Activated CD4-positive, alpha-beta T cell treated with anti-CD3 and anti-CD28 coated beads, Interleukin-2, amount 10 ng/mL, durations not matched to agents 7 days and 5 days (primary cell): ENCODE measurements at places on chromosomes 5 and 9.
A peak's percentile ranks its signal among the peaks of the same experiment; 100 is the strongest.

- peaks cover 7% of the 10 kb centered on the region for H3K4me1 ChIP-seq
- DNase-seq: no peak
- H3K4me3 ChIP-seq: no peak overlapping the region
- H3K27me3 ChIP-seq: peaks cover 7% of the 10 kb centered on the region
- H3K27ac ChIP-seq: no peak overlapping the region
Observed at GRCh38 chr5:151638619-151639018, 47.5 kb upstream of the FAT2 start.

DNA sequence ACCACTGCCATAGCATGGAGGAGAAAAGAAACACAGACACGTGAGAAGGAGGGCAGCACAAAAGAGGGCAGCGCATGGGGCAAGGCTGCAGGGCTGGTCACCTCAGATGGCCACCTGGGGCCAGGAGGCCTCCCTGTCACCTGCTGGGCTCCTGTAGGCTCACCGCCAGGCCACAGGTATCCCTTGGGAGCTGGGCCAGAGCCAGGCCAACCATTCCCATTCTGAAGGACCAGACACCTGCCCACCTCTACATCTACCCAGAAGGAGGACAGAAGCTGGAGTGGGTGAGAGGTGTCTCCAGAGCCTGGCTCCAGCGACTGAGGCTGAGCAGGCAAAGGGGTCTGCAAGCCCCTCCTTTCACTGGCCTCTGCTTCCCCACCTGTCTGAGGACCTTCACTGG lies 103.1 kb downstream of the PAX5 start:
- DNase-seq: no peak
- no peaks in the 10 kb centered on the region for H3K27me3 ChIP-seq
- no peak overlapping the region for H3K27ac ChIP-seq
- H3K4me3 ChIP-seq: no peak overlapping the region

DNA sequence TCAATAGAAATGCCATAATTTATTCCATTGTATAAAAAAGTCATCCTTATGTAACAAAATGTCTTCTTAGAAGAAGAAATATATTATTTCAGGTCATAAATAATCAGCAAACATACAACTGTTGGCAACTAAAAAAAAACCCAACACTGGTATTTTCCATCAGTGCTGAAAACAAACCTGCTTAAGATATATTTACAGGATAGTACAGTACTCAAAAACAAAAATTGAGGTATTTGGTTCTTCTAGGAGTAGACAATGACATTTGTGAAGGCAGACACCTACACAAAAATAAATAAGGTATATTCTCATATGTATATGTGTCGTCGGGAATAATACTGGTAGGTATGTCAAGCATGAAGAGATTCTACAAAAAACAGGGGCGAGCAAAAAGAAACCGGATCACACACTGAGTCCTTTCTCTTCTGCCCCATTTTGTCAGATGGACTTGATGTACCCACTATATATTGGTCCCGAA lies 2.9 kb downstream of the DUSP1 start:
- H3K4me1 ChIP-seq: peaks cover 49% of the 10 kb centered on the region
- H3K4me3 ChIP-seq: no peak overlapping the region
- H3K36me3 ChIP-seq: peaks cover 11% of the 10 kb centered on the region
- no peak for DNase-seq
- H3K27me3 ChIP-seq: no peaks in the 10 kb centered on the region

DNA sequence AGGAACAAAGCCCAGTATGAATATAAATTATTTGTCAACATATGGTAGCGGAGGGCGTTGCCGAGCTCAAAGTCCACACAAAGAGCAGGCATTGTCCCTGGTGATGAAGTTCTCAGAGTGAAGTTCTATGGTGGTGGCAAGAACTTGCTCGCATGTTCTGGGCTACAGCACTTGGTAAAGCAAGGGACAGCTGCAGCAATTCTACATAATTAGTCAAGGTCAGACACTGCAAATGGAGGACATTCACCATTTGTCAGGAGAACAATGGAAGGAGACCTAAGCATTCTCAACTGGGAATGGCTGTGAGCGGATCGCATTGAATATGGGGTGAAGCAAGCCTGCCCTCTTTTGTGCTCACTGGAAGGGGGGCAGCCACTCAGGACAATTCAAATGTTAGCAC lies 503.8 kb upstream of the ADAMTS16 start:
- no peaks in the 10 kb centered on the region for H3K36me3 ChIP-seq
- DNase-seq: no peak
- no peaks in the 10 kb centered on the region for H3K4me1 ChIP-seq
- H3K4me3 ChIP-seq: no peak overlapping the region

DNA sequence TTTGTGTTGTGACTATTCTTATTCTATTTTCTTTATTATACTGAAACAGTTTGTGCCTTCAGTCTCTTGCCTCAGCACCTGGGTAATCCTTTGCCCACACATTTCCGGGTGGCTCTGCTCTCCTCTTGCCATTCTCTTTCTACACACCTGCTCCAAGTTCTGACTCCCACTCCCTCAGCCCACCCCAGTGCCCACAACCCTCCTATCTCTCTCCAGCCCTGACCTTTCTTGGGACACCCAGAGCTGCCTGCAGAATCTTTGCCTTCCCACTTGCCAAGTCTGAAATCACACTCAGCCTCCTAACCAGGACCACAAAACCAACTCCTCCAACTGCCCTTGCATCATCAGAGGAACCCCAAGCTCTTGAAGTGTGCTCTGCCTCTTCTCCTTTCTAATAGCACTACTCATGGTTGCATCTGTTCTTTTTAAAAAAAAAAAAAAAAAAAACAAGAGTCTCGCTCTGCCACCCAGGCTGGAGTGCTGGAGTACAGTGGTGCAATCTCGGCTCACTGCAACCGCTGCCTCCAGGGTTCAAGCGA lies 4.1 kb downstream of the SWI5 start:
- peaks cover 3% of the 10 kb centered on the region for H3K36me3 ChIP-seq
- H3K27ac ChIP-seq: peak overlapping the region; percentile 77
- peaks cover 32% of the 10 kb centered on the region for H3K4me1 ChIP-seq
- H3K27me3 ChIP-seq: no peaks in the 10 kb centered on the region
- no peak for DNase-seq

DNA sequence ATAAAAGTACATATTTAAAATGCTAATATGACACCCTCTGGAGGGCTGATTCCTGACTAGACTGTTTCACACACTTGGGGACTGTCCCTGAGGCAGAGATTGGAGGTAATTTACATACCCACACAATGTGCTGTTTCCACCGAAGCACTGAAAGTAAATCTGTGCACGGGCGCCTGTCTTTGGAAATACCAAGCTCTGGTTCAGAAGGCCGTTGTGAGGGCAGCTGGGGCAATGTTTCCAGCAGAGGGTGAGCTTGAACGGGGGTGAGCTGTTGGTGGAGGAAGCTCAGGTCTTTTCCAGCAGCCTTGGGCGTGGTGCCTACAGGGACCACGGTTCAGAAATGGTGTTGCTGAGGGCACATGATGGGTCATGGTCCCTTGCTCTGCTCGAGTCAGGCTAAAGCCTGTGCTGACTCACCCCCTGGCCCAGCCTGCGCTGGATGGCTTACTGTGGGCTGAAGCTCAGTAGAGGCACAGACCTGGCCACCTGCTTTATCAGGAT lies 25.8 kb upstream of the HMCN2 start:
- DNase-seq: no peak
- no peak overlapping the region for H3K27ac ChIP-seq
- no peak overlapping the region for H3K4me3 ChIP-seq
- no peaks in the 10 kb centered on the region for H3K36me3 ChIP-seq
- no peaks in the 10 kb centered on the region for H3K27me3 ChIP-seq

- no peak overlapping the region for H3K4me3 ChIP-seq
- H3K27me3 ChIP-seq: no peaks in the 10 kb centered on the region
- no peak for DNase-seq
- H3K4me1 ChIP-seq: peaks cover 94% of the 10 kb centered on the region
Observed at GRCh38 chr5:119363936-119364335, 8.1 kb downstream of the TNFAIP8 start.

DNA sequence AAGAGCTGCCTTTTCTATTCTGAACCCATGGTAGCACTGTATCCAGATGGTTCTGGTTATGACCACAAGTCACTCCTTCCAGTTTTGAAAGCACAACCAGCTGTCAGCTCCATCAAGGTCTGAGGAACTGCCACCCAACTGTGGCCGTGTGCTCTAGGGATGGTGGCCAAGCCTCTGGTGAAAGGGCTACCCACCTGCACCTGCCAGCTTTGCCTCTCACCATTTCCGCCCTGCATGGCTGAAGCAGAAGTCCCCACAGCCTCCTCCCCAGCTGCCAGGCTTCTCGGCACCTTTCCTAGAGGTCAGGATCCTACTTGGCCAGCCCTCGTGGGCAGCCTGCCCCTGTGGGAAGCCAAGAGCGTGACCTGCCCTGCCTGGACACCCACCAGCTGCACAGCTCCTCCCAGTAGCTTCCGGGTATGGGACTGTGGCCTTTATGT lies 16.8 kb downstream of the SEMA5A start:
- H3K36me3 ChIP-seq: no peaks in the 10 kb centered on the region
- no peaks in the 10 kb centered on the region for H3K4me1 ChIP-seq
- no peak overlapping the region for H3K27ac ChIP-seq
- DNase-seq: no peak
- no peak overlapping the region for H3K4me3 ChIP-seq

DNA sequence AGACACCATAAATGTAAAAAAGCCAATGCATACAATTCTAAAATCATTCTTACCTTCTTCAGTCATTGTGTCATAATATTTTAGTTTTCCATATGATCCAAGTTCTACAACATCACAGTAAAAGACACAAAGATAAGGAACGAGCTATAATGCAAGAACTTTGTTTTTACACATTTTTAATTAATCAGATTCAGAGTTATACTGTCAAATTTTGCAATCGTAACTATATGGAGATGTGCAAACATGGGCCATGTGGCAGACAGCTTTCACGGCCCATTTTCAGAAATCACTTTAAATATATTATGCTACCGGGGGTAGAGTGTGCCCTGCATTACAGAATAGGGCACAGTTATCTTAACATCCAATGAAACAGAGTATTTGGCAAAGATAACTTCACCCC lies 188.4 kb downstream of the ACER2 start:
- no peak for DNase-seq
- H3K4me1 ChIP-seq: no peaks in the 10 kb centered on the region
- H3K36me3 ChIP-seq: no peaks in the 10 kb centered on the region
- H3K27me3 ChIP-seq: peaks cover 10% of the 10 kb centered on the region

GRCh38 chr9:18595597-18595996 lies 121.6 kb downstream of the ADAMTSL1 start:
- no peak overlapping the region for H3K4me3 ChIP-seq
- H3K36me3 ChIP-seq: no peaks in the 10 kb centered on the region
- no peak for DNase-seq
- H3K27me3 ChIP-seq: no peaks in the 10 kb centered on the region

DNA sequence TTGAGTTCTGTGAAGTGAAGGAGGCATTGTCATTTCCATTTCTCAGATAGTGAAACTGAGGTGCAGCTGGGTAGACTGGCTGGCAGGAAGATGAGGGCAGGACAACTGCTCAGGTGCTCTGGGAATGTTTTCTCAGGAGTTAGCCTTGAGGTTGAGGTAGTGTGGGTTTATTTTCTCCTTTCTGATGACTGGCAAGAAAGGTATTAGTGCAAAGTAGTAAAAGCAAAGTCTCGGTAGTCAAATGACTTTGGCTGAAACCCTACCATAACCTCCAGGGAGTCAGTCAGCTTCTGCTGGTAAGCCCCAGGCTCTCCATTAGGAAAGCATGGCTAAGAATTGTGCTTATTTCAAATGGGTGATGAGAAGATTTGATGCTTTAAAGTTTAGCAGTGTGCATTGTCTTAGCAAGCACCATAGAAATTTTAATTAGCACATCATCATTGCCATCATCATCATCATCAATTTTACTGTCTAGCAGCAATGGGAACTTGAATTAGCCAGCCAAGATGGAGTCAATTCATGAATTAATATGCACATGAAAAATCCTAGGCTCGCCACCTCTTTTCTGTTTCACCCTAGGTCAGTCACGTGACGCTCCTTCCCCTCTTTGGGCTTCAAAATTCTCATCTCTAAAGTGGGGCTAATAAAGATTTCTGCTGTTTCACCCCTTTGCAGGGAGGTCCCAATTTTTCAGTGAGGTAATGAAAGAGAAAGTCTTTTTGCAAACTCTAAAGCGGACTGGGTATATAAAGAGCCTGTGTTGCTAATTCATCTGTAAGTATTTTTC lies 10.7 kb upstream of the PAPPA start:
- H3K4me1 ChIP-seq: no peaks in the 10 kb centered on the region
- H3K4me3 ChIP-seq: no peak overlapping the region
- no peak overlapping the region for H3K27ac ChIP-seq
- no peaks in the 10 kb centered on the region for H3K27me3 ChIP-seq
- DNase-seq: no peak
- no peaks in the 10 kb centered on the region for H3K36me3 ChIP-seq

- H3K27me3 ChIP-seq: no peaks in the 10 kb centered on the region
- no peaks in the 10 kb centered on the region for H3K4me1 ChIP-seq
- no peak for DNase-seq
- H3K27ac ChIP-seq: no peak overlapping the region
Observed at GRCh38 chr9:110788871-110789270, 120.3 kb downstream of the MUSK start.

- H3K36me3 ChIP-seq: no peaks in the 10 kb centered on the region
- H3K4me1 ChIP-seq: peaks cover 10% of the 10 kb centered on the region
- H3K27ac ChIP-seq: no peak overlapping the region
- H3K27me3 ChIP-seq: peaks cover 13% of the 10 kb centered on the region
- no peak for DNase-seq
- H3K4me3 ChIP-seq: no peak overlapping the region
Observed at GRCh38 chr5:132773114-132773513, 3.9 kb downstream of the SEPTIN8 start.

GRCh38 chr5:83965441-83965840 lies 244.8 kb upstream of the HAPLN1 start:
- H3K4me1 ChIP-seq: no peaks in the 10 kb centered on the region
- H3K27me3 ChIP-seq: no peaks in the 10 kb centered on the region
- H3K27ac ChIP-seq: no peak overlapping the region
- DNase-seq: no peak
- no peaks in the 10 kb centered on the region for H3K36me3 ChIP-seq
- no peak overlapping the region for H3K4me3 ChIP-seq

DNA sequence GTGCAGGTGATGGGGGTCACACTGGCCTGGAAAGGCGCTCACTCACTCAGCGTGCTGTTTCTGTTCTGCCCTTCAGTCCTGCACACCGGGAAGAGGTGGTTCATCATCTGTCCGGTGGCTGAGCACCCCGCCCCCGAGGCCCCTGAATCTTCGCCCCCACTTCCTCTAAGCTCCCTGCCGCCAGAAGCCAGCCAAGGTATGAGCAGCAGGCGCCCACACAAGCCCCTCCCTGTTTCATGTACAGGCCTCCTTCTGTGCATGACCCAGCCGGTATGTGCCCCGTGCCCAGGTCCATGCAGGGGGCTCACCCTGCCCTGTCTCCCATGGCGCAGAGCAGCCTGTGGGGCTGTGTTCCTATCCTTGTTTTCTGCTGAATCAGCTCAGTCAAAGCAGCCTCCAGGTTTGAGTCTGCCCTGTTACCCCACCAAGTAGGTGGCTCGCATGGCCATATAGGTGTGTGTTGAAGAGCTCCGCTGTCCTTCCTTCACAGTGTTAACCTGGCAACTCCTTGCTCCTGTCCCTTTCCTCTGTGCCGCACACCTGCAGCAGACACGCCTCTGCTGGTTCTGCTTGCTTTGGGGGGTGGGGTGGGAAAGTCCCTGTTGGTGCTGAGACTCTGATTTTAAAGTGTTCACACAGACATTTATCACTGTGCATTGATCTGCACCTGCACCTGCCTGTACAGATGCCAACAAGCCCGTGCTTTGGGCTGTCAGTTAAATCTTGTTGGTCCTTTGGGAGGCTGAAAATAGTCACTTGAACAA lies 84.8 kb downstream of the WNK2 start:
- no peak overlapping the region for H3K27ac ChIP-seq
- H3K4me1 ChIP-seq: peaks cover 13% of the 10 kb centered on the region
- H3K27me3 ChIP-seq: peaks cover 9% of the 10 kb centered on the region
- H3K4me3 ChIP-seq: no peak overlapping the region
- no peak for DNase-seq
- no peaks in the 10 kb centered on the region for H3K36me3 ChIP-seq
